ENCODE measurements at places on chromosomes 2 and 18. TPM values are rescaled to one million over a fixed set of nuclear protein-coding genes. Genes with fewer than 3 reads are reported as not detected.

CGREF1 gene
- 1.7 TPM for total RNA-seq

DNA sequence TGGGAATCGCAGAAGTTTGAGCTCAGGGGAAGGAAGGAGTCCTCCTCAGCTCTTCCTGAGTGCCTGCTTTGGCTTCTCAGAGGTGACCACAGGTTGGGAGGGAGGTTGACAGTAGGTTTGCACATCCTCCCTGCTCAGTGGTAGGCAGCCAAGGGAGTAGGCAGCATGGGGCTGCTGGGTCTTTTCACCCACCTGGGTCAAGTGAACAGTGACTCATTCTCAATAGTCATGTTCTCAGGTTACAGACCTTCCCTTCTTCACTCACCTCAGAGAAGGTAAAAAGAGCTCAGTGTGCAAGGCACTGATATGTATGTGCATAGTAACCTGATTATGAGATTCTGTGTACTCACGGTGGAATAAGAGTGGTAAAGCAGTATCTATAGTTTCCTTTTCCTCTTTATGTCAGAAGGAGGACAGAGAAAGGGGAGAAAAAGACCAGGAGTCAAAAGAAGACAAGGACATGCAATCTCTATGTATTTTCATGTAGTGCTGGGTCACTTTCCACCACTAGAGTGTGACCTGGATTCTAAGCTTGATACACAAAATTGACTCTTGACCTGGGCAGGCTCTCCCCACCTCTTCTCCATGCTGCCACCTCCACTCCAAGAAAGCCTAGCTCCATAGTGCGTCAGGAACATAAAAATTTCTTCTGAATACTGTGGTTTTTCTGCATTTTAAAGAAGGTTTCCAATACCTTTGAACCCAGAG, 36.5 kb upstream of the ASNSD1 start:
- DNase-seq = no peak

- no peak for DNase-seq
Observed at GRCh38 chr18:11663439-11664029, 25.5 kb upstream of the GNAL start.

DNA sequence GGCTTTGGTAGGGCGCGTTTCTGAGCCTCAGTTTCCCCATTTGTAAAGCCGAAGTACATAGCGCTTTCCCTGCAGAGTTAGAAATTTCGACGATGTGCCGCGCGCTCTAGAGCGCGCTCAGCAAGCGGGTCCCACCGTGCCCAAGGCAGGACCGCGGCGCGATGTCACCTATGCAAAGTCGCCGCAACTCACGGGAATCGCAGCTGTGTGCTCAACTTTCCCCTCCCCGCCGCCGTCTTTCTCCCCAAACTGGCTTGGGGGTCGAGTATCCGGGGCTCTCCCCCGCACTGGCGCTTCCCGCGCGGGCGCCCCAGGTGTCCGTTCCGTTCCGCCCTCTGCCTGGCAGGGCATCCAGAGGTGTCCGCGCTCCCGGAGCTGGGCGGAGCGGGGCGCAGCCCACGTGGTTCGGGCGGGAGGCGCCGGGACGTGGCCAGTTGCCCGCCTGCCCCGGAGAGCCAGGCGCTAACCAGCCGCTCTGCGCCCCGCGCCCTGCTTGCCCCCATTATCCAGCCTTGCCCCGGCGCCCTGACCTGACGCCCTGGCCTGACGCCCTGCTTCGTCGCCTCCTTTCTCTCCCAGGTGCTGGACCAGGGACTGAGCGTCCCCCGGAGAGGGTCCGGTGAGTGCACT, at the start of gene MLPH:
Gene MLPH, plus strand, starts transcription at position 433 of the 630 bp plus-strand sequence. CDS start 6,176 bp downstream, outside the sequence.
- DNase-seq = no peak

DNA sequence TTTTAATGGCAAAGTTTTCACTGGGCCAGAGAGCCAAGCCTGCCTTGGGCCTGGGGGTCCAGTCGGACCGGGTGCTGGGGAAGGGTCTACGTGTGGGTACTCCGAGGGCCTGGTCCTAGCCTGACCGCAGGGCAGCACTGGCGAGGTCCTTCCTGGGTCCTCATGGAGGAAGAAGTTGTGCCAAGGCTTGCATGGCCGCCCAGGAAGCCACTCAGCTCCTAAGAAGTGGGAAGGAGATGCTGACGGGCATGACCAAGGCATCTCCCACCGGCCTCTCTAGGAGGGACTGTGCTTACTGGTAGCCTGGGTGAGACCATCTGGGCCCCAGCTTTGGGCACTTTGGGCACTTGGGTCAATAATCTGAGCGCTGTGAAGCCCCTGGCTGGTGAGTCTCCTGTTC, 22.6 kb downstream of the CIB4 start:
- DNase-seq = no peak

DNA sequence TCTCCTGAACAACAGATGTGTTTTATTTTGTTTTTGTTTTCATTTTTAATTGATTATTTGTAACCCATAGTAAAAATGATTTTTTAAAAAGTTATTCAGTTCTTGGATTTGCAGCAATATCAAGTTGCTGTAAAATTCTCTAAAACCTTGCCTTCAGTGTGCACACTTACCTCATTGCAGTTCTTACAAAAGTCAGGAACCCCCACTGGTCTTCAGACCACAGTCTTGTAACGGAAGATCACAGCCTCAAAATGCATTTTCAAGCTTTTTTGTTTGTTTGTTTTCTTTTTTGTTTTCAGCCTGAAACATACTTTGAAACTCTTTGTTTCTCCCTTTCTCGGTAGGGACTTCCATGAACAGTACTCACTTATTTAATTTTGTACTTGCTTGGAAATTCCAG, 1012.8 kb upstream of the GYPC start:
- DNase-seq = no peak

GRCh38 chr2:98548920-98549818, 59.1 kb downstream of the COA5 start:
- DNase-seq = no peak

GRCh38 chr18:41989508-41989907, 34.5 kb downstream of the PIK3C3 start:
- DNase-seq = no peak

DNA sequence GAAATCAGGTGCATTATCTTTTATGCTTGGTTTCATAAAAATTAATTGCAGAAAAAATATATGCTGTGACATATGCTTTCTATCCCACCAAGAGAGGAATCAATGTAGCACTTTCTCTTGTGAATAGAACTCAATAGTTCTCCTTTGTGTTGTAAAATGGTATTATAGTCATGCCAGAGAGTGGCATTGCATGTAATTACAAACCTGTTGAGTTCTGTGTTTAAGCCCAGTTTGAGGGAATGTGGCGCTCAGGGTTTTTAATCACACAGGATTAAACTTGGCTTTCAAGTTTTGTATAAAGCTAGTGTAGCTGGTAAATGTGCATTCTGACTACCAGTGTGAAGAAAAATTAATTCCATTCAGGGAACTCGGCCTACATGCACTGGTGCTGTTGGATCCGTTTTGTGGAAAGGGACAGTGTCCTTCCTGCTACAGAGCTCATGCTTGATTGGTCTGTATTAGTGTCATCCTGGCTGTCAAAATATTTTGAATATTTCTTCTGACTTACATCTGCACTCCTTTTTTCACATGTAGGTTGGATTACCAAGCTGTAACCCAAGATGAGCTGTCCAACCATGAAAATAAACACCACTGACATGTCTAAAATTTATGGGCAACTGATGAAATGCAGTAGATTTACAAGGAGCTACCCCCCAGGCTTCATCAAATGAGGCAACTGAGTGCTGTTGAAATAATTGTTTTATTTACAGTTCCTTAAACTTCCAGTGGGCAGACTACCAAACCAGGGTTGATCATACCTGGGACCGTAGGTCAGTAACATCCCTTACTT, 80.3 kb downstream of the SLC4A3 start:
- DNase-seq = peak; percentile 36

DNA sequence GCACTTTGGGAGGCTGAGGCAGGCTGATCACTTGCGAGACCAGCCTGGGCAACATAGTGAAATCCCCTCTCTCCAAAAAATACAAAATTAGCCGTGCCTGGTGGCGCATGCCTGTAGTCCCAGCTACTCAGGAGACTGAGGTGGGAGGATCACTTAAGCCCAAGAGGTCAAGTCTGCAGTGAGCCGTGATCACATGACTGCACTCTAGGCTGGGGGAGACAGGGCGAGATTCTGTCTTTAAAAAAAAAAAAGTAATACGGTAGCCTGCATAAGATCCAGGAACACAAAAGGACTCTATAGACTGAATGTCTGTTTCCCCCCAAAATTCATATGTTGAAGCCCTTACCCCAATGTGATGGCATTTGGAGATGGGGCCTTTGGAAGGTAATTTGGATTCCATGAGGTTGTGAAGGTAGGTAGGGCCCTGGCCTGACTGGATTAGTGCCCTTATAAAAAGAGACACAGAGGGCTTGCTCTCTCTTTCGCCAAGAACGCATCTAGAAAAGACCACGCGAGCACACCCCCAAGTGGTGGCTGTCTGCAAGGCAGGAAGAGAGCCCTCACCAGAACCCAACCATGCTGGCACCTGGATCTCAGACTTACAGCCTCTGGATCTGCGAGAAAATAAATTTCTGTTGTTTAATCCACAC, 17.0 kb downstream of the MBOAT2 start:
- no peak for DNase-seq

- peak; percentile 91 for DNase-seq
Observed at GRCh38 chr2:61763605-61764034, 90.2 kb downstream of the FAM161A start.

DNA sequence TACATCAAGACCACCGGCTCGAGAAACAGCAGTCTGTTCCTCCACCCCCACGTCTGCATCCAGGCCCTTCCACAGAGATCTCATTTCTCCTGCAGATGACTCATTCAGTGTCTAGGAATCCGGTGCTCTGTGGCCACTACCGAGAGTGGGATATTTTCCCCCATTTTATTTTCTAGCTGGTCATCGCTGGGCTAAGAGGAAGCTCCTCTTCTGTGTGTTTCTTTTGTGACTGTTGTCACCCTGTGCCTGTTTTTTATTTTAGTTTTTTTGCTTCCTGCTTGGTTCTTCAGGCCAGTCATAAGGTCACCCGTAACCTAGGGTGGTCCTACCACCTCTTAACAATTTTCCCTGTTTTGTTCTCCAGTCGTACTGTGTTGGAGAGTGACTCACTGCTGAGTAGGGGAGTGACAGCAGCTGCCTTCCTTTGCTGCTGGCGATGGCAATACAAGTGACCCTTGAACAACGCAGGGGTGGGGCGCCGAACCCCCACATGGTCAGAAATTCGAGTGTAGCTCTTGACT, 6.7 kb downstream of the RAMP1 start:
- no peak for DNase-seq

DNA sequence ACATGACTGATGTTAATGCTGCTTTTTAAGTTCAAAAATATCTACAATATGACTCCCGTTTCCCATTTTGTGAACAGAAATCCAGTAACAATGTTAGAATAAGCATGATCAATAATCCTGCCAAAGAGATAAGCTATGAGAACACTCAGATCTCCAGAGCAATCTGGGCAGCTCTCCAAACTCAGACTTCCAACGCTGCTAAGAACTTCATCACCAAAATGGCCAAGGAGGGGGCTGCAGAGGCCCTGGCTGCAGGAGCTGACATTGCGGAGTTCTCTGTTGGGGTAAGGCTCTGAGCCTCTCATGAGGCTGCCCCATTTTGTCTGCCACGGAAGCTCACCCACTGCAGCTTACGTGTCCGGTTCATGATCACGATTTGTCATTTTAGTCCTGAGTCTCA, 68.4 kb downstream of the UGGT1 start:
- DNase-seq = no peak

DNA sequence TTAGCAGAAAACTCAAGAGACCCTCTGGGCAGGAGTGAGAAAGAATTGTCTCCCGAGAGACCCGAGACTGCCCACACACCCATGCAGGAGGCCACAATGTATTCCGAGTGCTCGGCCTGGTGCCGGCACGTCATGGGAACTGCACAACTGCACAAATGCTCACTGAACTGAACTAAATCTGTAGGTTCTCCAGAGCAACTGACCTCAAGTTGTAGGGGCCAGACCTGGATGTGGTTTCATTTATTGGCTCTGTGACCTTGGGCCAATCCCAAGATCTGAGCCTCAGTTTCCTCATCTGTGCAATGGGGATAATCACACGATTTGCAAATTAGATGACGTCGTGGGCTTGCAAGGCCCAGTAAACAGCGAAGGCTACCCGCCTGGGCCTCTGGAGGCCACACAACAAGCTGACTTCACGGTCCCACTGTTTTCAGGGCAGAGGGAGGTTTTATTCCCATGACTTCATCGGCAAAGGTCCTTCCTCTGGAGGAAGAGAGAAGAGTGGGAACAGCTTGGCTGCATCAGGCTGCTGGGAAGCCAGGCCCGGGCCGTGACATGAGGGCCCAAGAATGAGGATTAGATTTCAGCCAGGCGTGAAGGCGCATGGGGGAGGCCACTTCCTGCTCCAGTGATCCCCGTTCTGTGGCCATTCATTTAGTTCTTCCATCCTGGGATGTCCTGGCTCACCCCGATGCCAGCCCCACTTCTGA, 3.6 kb upstream of the ERFE start:
- DNase-seq = peak; percentile 60

GRCh38 chr2:65939687-65940086, 495.2 kb upstream of the MEIS1 start:
- no peak for DNase-seq

DNA sequence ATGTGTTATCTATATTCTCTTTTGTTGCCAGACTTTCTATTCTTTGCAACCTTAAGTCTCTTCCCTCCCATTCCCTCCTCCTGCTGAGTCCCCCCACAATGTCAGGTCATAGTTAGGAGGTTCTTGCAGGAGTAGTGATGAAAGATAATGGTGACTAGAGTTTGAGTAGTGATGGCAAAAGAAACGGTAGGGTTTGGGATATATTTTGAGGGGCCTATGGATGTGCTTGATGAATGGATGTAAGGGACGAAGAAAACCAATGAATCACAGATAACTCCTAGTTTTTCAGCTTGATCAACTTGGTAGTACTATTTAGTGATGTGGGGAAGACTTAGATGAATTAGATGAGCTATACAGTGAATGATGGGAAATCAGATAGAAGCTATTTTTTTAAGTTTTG, 21.0 kb downstream of the EML4 start:
- no peak for DNase-seq

GRCh38 chr2:237629739-237630138, 2.4 kb downstream of the LRRFIP1 start:
- no peak for DNase-seq

- no peak for DNase-seq
Observed at GRCh38 chr18:56869189-56869777, 218.1 kb downstream of the WDR7 start.

GRCh38 chr2:29130295-29130694, 15.1 kb downstream of the CLIP4 start:
- DNase-seq = no peak

DNA sequence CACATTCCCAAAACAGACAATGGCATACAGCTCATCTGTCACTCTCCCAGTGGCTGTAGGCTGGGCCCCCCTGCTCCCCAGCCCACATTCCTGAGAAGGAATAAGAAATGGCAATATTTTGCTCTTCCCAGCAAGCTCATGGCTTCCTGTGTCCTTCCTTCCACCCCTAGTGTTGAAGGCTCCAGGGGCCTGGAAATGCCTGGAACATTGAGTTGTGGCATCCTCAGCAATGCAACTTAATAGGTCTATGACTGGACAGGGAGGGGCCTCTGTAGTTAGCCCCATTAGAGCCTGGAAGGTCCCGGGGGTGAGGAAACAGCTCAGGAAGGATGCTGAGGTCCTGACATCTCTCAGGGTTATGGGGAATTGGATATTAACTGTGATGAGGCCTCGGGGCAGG, 3.3 kb downstream of the KIF3C start:
- DNase-seq = no peak
